ENCODE measurements at places on chromosomes 12 and 14. TPM values are rescaled to one million over a fixed set of nuclear protein-coding genes. Genes with fewer than 3 reads are reported as not detected.

LPAR5 gene
- total RNA-seq = 0.22 TPM

TRAFD1 gene
- total RNA-seq = 36.3 TPM

KIF5A gene
- total RNA-seq = 22.8 TPM

ZFC3H1 gene
- 29.7 TPM for total RNA-seq

MAP3K9 gene
- total RNA-seq = 24.7 TPM

GMPR2 gene
- 88.3 TPM for total RNA-seq

CMTM5 gene
- total RNA-seq = not detected

ACACB gene
- total RNA-seq = 12.9 TPM

STAC3 gene
- total RNA-seq = 1.3 TPM

TAS2R31 gene
- total RNA-seq = 1.4 TPM

PPM1H gene
- total RNA-seq = 36.1 TPM

- no peak overlapping the region for H3K27ac ChIP-seq
- no peaks in the 10 kb centered on the region for H3K36me3 ChIP-seq
- no peak for DNase-seq
- H3K27me3 ChIP-seq = peaks cover 28% of the 10 kb centered on the region
- peak overlapping the region; percentile 76 for H3K4me3 ChIP-seq
- peaks cover 6% of the 10 kb centered on the region for H3K4me1 ChIP-seq
Measured at GRCh38 chr12:123150275-123150743, 581 bp downstream of the PITPNM2 start.

DNA sequence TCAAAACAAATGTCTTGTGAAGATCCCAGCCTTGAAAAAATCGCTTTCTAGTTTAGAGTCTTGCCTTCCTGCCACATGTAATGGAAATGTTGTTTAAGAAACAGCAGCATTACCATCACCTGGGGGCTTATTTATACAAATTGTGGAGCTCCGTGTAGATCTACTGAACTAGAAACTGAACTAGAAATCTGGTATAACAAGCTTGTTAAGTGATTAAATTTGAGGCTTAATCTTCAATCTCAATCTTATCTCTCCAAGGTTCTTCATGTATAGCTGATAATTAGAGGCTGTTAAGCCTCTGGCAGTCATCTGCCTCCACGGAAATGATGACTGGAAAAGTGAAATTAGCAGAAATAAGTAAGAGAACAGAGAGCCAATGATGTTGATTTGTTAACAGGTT is 92.0 kb upstream of the FGD4 start:
- H3K27me3 ChIP-seq = no peaks in the 10 kb centered on the region
- H3K27ac ChIP-seq = no peak overlapping the region
- no peaks in the 10 kb centered on the region for H3K4me1 ChIP-seq
- no peak for DNase-seq
- no peak overlapping the region for H3K4me3 ChIP-seq
- peaks cover 22% of the 10 kb centered on the region for H3K36me3 ChIP-seq

DNA sequence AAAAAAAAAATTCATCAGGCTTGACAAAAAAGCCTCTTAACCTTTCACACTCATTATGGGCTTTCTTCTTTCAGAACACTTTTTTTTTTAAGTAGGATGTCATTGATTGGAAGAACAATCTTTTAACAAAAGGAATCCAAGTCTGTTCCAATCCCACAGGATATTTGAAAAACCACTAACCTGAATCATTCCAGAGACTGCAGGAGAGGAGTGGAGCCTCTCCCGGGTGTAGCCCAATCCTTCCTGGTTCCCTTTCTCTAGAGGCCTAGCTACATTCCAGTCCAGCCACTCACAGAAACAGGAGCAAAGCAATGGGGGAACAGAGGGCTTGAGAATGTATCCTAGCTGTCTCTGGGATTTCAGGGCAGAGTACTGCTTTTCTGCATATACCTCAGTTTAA is 4.3 kb downstream of the MFAP5 start:
- H3K36me3 ChIP-seq = no peaks in the 10 kb centered on the region
- DNase-seq = no peak
- no peaks in the 10 kb centered on the region for H3K4me1 ChIP-seq
- H3K27me3 ChIP-seq = no peaks in the 10 kb centered on the region
- no peak overlapping the region for H3K27ac ChIP-seq
- H3K4me3 ChIP-seq = no peak overlapping the region

DNA sequence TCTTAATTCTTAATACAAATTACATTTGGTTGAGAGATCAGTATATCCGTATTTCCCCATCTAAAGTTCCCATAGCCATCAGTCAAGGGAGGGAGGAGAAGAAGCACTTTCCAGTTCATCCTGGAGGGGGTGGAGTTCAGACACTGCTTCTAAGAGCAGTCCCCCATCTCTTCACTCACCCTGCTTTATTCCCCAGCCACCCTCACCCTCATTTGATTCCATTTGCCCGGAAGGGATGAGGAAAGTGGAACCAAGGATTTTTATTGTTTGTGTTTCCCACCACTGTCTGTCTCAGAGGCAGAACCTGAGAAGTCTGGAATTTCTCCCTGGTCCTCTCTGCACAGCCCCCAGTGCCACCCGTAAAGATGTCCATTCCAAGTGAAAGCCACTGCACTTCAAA is 134.2 kb upstream of the HIF1A start:
- H3K4me1 ChIP-seq = no peaks in the 10 kb centered on the region
- no peaks in the 10 kb centered on the region for H3K27me3 ChIP-seq
- H3K27ac ChIP-seq = no peak overlapping the region
- no peak for DNase-seq
- no peak overlapping the region for H3K4me3 ChIP-seq
- no peaks in the 10 kb centered on the region for H3K36me3 ChIP-seq

GRCh38 chr12:130826151-130826801 is 12.8 kb downstream of the STX2 start:
- H3K27ac ChIP-seq = no peak overlapping the region
- H3K27me3 ChIP-seq = no peaks in the 10 kb centered on the region
- H3K36me3 ChIP-seq = peaks cover 2% of the 10 kb centered on the region
- peak; percentile 96 for DNase-seq
- no peak overlapping the region for H3K4me3 ChIP-seq
- H3K4me1 ChIP-seq = peaks cover 13% of the 10 kb centered on the region

DNA sequence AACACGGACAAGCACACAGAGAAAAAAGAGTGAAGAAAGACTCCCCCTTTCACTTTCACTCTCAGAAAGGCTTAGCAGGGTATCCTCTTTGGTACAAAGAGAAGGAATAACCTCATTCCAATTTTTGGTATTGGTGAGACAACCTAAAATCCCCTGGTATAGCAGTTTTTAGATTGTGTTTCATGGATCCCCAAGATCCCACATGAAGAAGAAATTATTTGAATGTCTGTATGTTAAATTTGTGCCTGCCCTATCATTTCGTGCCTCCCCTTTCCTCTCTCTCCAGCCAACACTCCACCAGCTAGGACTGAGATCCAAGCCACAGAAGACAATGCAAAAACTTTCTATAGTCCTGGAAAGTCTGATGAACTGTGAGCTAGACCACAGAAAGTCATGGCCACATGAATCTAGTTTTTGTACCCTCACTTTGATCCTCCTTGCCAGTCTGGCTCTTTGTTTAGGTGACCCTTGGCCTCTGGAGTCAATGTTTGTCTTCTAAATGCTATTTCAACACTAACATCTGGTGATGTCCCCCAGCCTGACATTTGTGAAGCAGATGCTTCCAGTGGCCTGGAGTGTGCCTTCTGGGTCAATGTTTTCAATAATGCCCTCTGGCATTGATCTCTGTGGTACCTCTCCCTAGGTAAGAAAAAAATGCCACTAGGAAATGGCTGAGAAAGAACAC is 181.9 kb upstream of the BMP4 start:
- no peaks in the 10 kb centered on the region for H3K27me3 ChIP-seq
- no peak overlapping the region for H3K27ac ChIP-seq
- H3K4me3 ChIP-seq = no peak overlapping the region

GRCh38 chr14:62952226-62952625 is 93.0 kb downstream of the KCNH5 start:
- H3K27ac ChIP-seq = no peak overlapping the region
- H3K36me3 ChIP-seq = no peaks in the 10 kb centered on the region
- no peak for DNase-seq
- H3K4me1 ChIP-seq = no peaks in the 10 kb centered on the region
- no peaks in the 10 kb centered on the region for H3K27me3 ChIP-seq

- DNase-seq = no peak
- H3K4me3 ChIP-seq = no peak overlapping the region
- H3K36me3 ChIP-seq = no peaks in the 10 kb centered on the region
- no peak overlapping the region for H3K27ac ChIP-seq
- H3K4me1 ChIP-seq = peaks cover 2% of the 10 kb centered on the region
Measured at GRCh38 chr12:26028953-26029735, 70.7 kb downstream of the RASSF8 start.

GRCh38 chr14:52400846-52401245 is 86.7 kb downstream of the PTGER2 start:
- no peak for DNase-seq
- H3K4me1 ChIP-seq = no peaks in the 10 kb centered on the region
- no peak overlapping the region for H3K4me3 ChIP-seq
- no peaks in the 10 kb centered on the region for H3K27me3 ChIP-seq
- H3K36me3 ChIP-seq = no peaks in the 10 kb centered on the region

DNA sequence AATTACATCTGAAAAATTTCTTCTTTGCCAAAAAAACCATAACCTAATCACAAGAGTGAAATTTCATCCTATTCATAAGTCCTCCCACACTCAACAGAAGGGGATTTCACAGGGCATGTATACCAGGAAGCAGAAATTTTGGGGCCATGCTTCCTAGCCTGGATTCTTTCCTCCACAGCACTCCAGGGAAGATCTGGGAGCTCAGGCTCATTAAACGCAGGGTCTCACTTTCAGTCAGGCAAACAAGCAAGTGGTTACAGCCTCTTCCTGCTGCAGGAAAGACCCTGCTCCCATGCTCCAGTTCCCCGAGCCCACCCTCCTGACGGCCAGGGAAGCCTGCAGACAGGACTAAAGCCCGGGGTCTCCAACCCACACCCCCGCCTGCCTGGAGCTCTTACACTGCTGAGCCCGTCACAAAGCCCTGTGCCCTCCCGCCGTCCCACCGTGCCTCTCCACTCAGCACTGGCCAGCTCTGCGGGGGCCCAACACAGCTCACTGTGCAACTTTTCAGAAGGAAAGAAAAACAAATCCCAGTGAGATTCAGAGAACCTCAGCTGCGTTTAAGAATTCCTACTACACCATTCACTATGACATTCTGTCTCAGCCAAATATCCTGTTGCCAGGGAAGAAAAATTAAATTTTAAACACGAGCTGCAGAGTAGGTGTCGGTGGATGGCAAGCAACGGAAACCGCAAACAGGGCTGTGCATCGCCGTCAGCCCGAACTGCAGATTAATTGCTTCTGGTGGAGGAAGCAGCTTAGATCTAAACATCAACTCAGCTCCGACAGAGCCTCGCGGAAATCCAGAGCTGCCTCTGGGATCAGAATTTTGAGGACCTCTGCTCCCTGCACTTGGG is 106.7 kb upstream of the SFSWAP start:
- no peaks in the 10 kb centered on the region for H3K36me3 ChIP-seq
- H3K4me1 ChIP-seq = no peaks in the 10 kb centered on the region
- H3K27ac ChIP-seq = no peak overlapping the region
- no peak overlapping the region for H3K4me3 ChIP-seq
- no peaks in the 10 kb centered on the region for H3K27me3 ChIP-seq

GRCh38 chr14:92341791-92342190 is 18.8 kb downstream of the SLC24A4 start:
- no peaks in the 10 kb centered on the region for H3K36me3 ChIP-seq
- DNase-seq = no peak
- H3K27me3 ChIP-seq = no peaks in the 10 kb centered on the region

GRCh38 chr12:129564768-129565167 is 339.1 kb downstream of the TMEM132D start:
- no peaks in the 10 kb centered on the region for H3K4me1 ChIP-seq
- H3K27ac ChIP-seq = no peak overlapping the region
- DNase-seq = no peak
- no peak overlapping the region for H3K4me3 ChIP-seq
- no peaks in the 10 kb centered on the region for H3K27me3 ChIP-seq

DNA sequence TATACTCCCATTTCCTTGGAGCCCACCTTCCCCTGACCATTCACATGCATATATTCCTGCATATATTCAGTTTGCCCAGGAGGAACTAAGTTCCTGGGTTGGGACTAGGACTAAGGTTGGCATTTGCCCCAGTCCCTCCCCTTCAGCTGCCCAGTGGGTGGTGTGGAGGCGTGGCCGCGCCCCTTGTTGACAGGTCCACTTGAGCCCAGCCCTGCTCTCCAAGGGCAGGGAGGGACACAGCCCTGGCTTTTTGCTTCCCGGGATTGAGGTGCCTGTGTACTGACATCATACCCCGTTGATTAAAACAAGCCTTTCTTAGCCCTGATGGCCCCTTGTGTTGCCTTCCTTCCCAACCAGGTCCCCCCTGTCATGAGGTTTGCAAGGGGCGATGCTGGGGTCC is 7.3 kb downstream of the ERBB3 start:
- DNase-seq = no peak
- H3K4me1 ChIP-seq = no peaks in the 10 kb centered on the region
- no peaks in the 10 kb centered on the region for H3K27me3 ChIP-seq
- no peak overlapping the region for H3K27ac ChIP-seq
- no peak overlapping the region for H3K4me3 ChIP-seq

GRCh38 chr12:131930510-131930909 is 1.4 kb downstream of the PUS1 start:
- DNase-seq = no peak
- peak overlapping the region; percentile 69 for H3K4me3 ChIP-seq
- H3K27ac ChIP-seq = no peak overlapping the region
- no peaks in the 10 kb centered on the region for H3K27me3 ChIP-seq

DNA sequence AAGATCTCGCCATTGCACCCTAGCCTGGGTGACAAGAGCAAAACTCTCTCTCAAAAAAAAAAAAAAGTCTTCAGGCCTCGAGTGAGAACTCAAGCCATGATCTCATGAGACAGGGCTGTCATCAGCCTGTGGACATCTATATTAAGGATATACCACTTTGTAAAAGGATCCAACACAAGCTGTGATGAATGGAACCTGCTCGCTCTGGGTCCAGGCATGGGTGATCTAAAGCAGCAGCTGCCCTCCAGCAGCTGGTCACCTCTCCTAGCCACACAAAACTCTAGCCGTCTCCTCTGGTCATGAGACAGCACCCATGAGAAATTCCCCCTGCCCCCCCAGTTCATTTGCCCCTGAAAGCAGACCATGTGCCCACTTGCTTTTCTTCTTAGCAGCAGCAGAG is 19.1 kb upstream of the DGLUCY start:
- no peak overlapping the region for H3K27ac ChIP-seq
- no peaks in the 10 kb centered on the region for H3K27me3 ChIP-seq
- H3K4me3 ChIP-seq = no peak overlapping the region
- H3K4me1 ChIP-seq = no peaks in the 10 kb centered on the region

- H3K4me1 ChIP-seq = no peaks in the 10 kb centered on the region
- H3K27ac ChIP-seq = no peak overlapping the region
- no peaks in the 10 kb centered on the region for H3K27me3 ChIP-seq
- H3K4me3 ChIP-seq = no peak overlapping the region
Measured at GRCh38 chr14:50107850-50108249, 8.5 kb downstream of the VCPKMT start.

- DNase-seq = no peak
- H3K4me3 ChIP-seq = peak overlapping the region; percentile 58
- no peak overlapping the region for H3K27ac ChIP-seq
- H3K36me3 ChIP-seq = no peaks in the 10 kb centered on the region
Measured at GRCh38 chr12:47903927-47904712, 674 bp downstream of the VDR start.

- H3K27ac ChIP-seq = no peak overlapping the region
- H3K4me3 ChIP-seq = no peak overlapping the region
- H3K27me3 ChIP-seq = no peaks in the 10 kb centered on the region
- DNase-seq = no peak
- H3K36me3 ChIP-seq = no peaks in the 10 kb centered on the region
Measured at GRCh38 chr12:15179672-15180071, 41.5 kb downstream of the RERG start.

Data from H1 (cell line).